ENCODE measurements at places on chromosomes 13 and 19.

DNA sequence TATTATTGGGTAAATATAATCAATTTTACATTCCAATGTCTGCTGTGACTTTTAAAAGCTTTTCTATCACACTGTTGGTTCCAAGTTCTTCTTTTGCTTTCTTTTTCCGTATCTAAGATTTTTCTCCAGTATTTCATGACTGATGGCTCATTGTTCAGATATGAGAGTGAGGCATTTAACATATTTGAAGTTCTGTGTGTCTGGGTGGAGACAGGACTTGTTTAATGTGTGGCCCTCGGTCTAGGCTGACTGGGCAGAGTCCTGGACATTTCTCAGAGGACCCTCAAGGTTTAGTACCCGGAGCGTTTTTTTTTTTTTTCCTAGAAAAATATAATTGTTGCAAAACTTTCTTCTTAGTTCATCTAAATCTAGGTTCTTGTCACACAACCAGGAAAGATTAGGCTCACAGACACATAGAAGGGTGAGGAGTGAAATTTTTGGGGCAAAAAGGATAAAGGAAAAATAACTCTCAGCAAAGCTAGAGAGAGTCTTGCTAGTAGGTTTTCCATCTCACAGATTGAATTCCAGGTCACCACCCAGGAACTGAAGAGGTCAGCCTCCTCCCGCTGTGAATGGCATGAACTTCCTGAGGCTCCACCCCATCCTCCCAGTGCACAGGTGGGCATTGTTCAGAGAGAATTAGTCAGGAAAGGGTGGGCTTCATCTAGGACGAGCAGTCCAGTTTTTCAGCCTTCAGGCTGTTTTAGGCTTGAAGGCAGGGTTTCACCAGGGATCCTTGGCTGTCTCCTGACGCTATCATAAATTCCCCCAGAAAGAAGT is 1002.4 kb upstream of the PCDH9 start:
- DNase-seq = no peak

DNA sequence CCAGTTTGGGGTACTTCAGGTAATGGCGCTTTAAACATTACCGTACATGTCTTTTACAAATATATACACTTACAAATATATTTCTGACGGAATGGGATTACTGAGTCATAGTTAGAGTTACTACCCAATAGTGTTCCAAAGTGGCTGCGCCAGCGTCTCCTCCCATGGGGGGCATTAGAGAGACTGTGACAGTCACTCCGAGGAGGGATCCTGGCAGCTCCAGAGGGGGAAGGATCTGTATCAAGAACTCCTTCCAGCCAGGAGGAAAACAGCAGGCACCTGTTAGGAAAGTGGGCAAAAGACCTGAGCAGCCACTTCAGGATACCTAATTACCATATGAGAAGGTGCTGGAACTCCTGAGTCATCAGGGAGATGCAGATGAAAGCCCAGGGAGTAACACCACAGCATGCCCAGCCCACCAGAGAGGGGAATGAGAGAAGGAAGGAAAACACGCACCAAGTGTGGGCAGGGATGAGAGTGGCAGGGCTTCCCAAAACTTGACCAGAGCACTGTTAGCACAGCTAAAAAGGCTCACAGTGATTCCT is 52.9 kb downstream of the SLC7A9 start:
- no peak for DNase-seq

DNA sequence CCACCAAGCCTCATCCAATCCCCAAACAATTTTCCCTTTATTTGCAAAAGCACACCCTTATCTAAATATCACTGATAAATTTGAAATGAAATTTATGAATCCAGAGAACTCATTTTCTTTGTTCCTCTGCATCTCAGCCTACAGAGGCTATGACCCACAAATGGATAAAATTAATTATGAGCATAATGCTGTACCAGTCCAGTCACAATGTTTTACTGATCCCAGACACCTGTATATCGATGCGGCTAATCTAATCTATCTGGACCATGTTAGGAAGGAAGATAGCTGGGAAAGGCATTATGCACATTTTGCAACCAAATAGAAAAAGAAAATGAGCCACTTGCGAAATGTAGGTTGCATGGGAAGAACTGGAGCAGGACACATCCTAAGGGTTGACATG is 150.0 kb downstream of the FGF14 start:
- no peak for DNase-seq

DNA sequence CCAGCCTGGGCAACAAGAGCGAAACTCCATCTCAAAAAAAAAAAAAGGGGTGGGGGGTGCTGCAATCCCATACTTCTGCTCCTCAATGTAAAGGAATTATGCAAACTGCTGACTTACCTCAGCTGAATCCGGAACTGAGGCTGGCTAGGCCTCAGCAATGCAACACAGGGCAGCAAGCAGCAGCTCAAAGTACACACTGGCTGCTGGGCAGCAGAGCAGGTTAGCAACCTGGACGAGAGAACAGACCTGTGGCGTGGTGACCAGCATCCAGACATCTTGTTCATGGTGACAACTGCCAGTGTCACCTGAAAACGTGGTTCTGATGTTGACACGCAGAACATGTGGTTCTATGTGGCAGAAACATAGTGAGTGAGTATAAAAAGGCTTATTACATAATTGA is 28.1 kb downstream of the ZNF14 start:
- DNase-seq = no peak

GRCh38 chr13:20696073-20696472 is 7.4 kb upstream of the IL17D start:
- DNase-seq = no peak

DNA sequence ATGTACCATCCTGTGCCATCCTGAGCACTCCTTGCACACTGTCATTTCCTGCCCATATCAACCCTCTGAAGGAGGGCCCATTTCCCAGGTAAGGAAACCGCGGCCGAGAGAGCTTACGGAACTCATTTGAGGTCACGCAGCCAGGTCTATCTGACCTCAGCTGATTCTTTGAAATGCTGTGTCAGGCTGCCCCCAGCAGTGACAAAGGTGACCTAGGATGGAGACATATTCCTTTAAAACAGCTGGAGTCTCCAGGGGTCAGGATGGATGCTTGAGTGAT is 42.2 kb upstream of the VSTM2B start:
- no peak for DNase-seq

DNA sequence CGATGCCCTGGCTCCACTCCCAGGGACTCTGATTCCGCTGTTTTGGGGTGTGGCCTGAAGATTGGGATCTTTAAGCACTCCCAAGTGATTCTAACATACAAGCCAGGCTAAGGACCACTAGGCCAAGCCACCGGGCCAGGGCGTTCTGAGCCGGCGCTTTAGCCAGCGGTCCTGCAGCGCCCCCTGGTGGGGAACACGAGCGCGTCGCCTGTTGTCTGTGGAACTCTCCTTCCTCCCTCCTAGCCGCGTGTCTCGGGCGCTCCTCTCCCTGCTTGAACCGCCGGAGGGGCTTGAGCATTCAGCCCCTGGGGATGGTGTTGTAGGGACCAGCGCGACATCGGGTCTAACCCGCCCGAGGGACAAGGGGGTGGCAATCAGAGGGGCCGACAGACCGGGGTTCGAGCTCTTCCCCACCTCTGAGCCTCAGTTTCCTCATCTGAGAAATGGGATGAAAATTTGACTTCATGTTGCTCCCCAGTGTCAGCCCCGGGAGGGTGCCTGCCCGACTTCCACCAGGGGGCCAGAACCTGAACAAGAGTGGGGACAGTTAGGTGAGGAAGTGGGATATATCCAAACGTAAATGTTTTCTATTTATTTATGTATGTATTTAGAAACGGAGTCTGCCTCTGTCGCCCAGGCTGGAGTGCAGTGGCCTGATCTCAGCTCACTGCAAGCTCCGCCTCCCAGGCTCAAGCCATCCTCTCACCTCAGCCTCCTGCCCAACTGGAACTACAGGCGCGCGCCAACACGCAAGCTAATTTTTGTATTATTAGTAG is 18.0 kb upstream of the PNMA8B start:
- peak; percentile 83 for DNase-seq

GRCh38 chr19:33248954-33249613 is 23.4 kb upstream of the SLC7A10 start:
- no peak for DNase-seq

DNA sequence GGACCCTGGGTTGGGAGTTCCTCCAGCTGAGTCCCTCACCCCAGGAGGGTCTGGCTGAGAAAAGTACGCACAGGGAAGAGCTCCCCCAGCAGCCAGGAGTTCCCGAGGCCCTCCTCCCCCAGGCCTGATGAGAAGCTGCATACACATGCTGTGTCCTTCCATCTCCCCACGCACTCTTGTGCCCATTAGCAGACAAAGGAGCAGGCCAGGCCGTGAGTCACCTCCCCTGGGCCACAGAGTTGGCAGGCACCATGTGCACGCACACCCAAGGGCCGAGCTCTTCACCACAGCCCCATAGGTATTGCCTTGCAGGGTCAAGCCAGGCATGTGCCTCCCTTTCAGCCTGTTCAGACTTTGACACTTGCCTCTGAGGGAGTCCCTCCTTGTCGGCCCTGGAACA is 17.5 kb downstream of the MAU2 start:
- no peak for DNase-seq

DNA sequence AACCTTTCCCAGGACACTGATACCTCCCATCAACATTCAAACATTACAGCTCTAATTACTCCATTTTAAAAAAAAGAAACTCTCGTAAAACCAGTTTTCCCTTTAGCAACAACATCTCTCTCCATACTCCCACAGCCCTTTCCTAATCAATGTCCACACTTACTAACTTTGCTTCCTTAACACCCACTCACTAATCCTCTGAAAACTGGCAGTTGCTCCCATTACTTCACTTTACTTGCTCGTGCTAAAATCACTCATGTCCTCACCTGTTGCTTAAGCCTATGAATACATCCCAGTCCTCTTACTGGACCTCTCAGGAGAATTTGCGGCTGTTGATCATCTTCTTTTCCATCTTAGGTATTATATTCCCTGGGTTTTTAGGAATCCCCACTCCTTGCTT is 44.8 kb downstream of the RBM26 start:
- no peak for DNase-seq

DNA sequence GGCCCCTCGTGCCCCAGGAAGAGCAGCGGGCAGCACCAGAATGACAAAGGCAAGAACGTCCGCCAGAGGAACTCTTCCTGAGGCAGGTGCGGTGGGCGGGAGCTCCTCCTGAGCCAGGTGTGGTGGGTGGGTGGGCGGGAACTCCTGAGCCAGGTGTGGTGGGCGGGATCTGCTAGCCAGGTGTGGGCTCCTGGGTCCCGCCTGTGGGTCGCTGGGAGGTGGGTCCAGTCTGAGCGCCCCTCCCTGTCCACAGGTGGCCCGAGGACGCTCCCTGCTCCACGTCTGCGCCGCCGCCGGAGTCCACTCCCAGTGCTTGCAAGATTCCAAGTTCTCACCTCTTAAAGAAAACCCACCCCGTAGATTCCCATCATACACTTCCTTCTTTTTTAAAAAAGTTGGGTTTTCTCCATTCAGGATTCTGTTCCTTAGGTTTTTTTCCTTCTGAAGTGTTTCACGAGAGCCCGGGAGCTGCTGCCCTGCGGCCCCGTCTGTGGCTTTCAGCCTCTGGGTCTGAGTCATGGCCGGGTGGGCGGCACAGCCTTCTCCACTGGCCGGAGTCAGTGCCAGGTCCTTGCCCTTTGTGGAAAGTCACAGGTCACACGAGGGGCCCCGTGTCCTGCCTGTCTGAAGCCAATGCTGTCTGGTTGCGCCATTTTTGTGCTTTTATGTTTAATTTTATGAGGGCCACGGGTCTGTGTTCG is 7.0 kb upstream of the HCN2 start:
- DNase-seq = no peak

- DNase-seq = no peak
Observed at GRCh38 chr13:25946321-25946720, 105.5 kb downstream of the SHISA2 start.

- peak; percentile 16 for DNase-seq
Observed at GRCh38 chr13:110162866-110163658, 143.9 kb downstream of the COL4A1 start.

GRCh38 chr19:2602391-2603181 is 99.9 kb downstream of the GNG7 start:
- peak; percentile 69 for DNase-seq

DNA sequence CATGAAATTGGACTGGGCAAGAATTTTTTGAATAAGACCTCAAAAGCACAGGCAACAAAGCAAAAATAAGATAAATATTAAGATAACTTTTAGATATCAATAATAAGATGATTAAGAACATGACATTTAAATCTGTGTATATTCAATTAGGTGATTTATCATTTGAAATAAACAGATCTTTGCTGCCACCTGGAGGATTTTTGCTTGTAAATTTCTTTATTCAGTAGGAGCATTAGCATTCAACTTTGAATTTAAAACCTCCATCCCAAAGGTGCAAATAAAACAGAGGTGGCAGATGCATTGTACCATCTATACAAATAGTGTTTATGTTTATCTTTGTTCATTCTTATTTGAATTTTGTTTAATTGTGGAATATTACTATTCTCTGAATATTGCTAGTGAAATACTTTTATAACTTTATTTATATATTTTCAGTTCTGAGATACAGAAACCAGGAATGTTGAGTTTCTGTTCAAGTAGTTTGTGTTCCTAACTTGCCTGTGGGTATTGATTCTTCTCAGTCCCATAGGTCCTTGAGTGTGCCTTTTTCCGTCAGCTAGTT is 20.9 kb downstream of the COG6 start:
- DNase-seq = peak; percentile 72

DNA sequence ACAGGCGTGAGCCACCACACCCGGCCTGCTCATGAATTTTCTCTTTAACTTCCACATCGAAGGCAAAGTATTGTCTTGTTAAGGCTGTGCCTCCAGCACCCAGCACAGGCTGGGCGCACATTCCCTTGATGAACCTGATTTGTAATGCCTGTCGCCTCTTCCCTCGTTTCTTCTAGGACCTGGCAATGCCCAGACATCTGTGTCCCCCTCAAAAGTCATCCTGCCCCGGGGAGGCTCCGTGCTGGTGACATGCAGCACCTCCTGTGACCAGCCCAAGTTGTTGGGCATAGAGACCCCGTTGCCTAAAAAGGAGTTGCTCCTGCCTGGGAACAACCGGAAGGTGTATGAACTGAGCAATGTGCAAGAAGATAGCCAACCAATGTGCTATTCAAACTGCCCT is 3.7 kb downstream of the ICAM1 start:
- no peak for DNase-seq

DNA sequence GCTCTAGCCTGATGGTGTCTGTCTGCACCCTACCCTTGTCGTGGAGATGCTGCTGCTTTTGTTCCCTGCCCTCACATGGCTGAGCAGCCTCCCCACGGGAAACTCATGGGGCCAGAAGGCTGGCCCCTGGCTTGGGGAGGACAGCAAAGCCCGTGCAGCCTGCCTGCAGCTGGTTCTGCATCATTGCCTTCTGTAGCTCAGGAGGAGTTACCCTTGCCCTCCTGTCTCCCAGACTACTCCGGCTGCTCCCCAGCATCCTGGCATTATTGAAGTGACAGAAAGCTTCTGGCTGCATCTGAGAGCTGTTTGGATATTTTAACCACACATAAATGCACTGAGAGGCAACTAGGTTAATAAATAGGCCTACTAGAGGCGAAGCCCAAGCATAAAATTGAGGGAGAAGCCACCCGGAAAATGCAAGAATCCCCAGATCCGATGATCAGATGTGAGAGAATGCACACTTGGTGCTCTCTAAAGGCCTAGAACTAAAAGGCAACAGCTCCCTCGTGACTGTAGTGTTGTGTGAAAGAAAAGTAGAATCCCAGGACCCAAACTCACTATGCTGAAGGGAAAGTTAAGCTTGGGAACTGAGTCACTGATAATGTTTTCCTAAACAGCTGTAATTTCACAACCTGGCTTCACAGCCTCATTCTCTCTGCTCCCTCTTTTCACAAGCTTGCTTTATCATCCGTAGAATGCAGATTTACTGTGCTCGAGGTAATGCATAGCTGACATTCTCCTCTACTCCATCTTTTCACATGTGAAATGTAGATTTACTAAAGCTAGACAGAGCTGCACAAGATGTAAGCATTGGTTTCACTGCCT is 110.8 kb downstream of the TNFRSF19 start:
- no peak for DNase-seq
